CD8-positive, alpha-beta T cell (primary cell): ENCODE measurements at places on chromosomes 16 and 17. TPM values are rescaled to one million over a fixed set of nuclear protein-coding genes. Genes with fewer than 3 reads are reported as not detected.

SYNGR3 gene
- 6.2 TPM for total RNA-seq

CDRT15L2 gene
- not detected for total RNA-seq

C1QL1 gene
- not detected for total RNA-seq

SEPTIN12 gene
- total RNA-seq = not detected

CCDC47 gene
- 33.1 TPM for total RNA-seq

EFCAB13 gene
- 10.7 TPM for total RNA-seq

PLLP gene
- total RNA-seq = 1.1 TPM

TEKT5 gene
- not detected for total RNA-seq

SLC39A11 gene
- 8.4 TPM for total RNA-seq

NT5M gene
- total RNA-seq = 2.2 TPM

MRPS23 gene
- total RNA-seq = 17.2 TPM

PERCC1 gene
- 0.75 TPM for total RNA-seq

SCNN1B gene
- total RNA-seq = not detected

C1QTNF1 gene
- total RNA-seq = not detected

TP53TG3D gene
- not detected for total RNA-seq

PRAC2 gene
- not detected for total RNA-seq

UMOD gene
- total RNA-seq = not detected

MYO15B gene
- 300 TPM for total RNA-seq
